Naive B cell (primary cell): ENCODE measurements at places on chromosomes 11 and 22. TPM values are rescaled to one million over a fixed set of nuclear protein-coding genes. Genes with fewer than 3 reads are reported as not detected.

DNA sequence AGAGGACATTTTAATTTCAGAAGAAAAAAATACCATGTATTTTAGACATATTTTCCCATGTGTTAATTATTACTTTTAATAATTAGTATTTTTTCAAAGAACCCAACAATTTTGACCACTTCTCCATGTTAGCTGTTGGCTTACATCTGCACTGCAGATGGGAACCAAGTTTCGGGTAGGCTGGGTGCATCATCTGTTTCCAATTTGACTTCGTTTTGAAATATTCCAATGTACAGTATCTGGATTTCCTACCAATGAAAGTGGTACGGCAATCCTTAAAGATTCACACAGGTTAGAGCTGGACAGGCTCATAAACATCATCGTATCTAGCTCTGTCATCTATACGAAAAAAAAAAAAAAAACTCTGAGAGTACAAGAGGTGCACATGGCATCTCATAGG lies 670.2 kb downstream of the OPCML start:
- no peaks in the 10 kb centered on the region for H3K4me1 ChIP-seq
- DNase-seq: no peak
- no peak overlapping the region for H3K4me3 ChIP-seq
- no peaks in the 10 kb centered on the region for H3K36me3 ChIP-seq
- no peak overlapping the region for H3K27ac ChIP-seq

The PDE2A gene
- polyA plus RNA-seq: 0.18 TPM

The FUT4 gene
- 0.06 TPM for polyA plus RNA-seq

DNA sequence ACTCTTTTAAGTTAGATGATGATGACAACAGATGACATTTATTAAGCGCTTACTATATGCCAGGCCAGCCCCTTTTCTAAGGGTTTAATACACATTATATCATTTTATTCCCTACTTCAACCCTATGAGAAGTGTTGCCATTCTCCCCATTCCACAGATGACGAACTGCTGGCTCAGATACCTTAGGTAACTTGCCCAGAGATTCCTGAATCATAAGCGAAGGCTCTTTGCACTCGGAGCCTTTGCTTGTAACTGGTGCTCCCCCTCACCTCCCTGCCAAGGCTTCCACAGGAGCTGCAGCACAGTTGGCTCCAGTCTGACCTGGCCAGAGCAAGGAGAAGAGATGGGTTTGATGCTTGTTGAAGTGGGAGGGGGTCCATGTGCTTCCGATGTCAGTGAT lies 43.0 kb downstream of the DBX1 start:
- H3K4me1 ChIP-seq: peaks cover 6% of the 10 kb centered on the region
- no peak for DNase-seq
- H3K36me3 ChIP-seq: no peaks in the 10 kb centered on the region
- no peak overlapping the region for H3K4me3 ChIP-seq
- H3K27me3 ChIP-seq: peaks cover 13% of the 10 kb centered on the region

The UBQLNL gene
- not detected for polyA plus RNA-seq

DNA sequence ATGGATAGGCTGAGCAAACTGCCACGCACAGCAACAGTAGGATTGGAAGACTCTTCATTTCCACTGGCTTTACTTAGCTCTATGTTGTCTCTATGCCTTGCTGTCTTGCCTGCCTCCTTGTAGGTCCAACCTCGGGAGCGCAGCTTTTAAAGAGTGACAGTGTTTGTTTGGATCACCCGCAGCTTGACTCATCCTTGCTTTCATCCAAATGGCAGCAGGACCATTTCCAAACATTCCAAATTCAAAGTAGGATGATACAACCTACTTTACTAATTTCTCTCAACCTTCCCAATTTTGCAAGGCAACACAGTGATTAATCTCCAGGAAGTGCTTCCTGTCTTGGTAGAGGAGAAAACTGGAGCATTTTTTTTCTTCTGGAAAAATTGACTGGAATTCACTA lies at the start of gene MMP3:
Gene MMP3 (minus strand): TSS at position 121 of the 400 bp plus-strand sequence. CDS start 63 bp downstream, at position 58.
- no peaks in the 10 kb centered on the region for H3K36me3 ChIP-seq
- H3K27ac ChIP-seq: no peak within 1 kb of the TSS
- no peaks in the 10 kb centered on the region for H3K4me1 ChIP-seq
- H3K27me3 ChIP-seq: peaks cover 13% of the 10 kb centered on the region

GRCh38 chr22:38177044-38177443 lies 4.6 kb downstream of the PLA2G6 start:
- no peak overlapping the region for H3K4me3 ChIP-seq
- H3K4me1 ChIP-seq: peaks cover 50% of the 10 kb centered on the region
- DNase-seq: no peak
- H3K36me3 ChIP-seq: no peaks in the 10 kb centered on the region
- H3K27ac ChIP-seq: no peak overlapping the region
- no peaks in the 10 kb centered on the region for H3K27me3 ChIP-seq

The LDHAL6A gene
- not detected for polyA plus RNA-seq

The FGF19 gene
- not detected for polyA plus RNA-seq
